RPMI7951 (cell line): ENCODE measurements at places on chromosomes 3 and 15.

DNA sequence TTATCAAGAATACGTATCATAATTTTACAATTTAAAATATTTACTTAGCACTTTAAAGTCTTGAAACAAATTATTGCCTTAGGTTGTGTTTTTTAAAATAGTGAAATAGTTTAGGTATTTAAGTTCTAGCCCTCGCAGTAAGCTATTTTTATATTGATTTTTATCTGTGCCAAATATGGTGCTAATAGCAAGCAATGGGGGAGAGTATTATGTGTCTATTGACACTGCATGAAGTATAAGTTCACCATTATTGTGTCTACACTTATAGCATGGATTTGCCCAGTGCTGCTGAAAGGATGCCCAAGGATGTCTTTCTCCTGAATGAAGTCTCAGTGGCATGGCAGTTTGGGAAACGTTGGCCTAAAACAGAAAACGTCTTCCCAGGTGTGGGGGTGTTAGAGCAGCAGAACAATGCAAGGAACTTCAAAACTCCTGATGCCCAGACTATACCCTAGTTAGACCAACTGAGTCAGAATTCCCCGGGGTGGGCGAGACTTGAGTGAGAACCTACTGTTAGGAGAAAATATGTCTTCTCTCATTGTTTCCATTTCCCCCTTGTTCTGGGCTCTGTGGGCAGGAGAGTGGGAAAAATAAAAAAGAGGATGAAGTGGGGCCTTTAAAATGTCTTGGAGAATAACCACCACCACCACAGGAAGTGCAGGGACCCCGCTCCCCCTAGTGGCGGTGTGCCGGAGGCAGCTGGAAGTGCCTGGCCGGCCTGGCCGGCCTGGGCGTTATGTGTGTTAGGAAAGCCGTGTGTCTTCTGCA lies 104.2 kb upstream of the SLC7A14 start:
- peak; percentile 49 for DNase-seq

DNA sequence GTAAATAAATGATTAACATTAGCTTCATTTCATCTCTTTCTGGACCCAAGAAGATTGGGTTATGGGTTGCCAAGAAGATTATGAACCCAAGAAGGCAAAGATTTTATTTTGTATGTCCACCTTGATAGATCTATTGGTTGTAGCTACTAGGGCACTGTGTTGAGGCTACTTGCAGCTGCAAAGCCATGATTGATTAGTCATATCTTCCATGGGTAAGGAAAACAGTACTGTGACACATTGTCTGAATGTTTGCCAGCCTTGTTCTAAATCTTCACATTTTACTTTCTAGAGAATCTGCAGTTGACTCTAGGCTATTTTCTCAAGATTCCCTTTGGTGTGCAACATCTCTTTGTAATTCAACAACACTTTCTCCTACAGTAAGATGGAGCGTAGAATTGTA lies 229.2 kb upstream of the KCNH8 start:
- DNase-seq, result no peak

GRCh38 chr15:91921188-91921842 lies 67.8 kb downstream of the SLCO3A1 start:
- peak; percentile 11 for DNase-seq

DNA sequence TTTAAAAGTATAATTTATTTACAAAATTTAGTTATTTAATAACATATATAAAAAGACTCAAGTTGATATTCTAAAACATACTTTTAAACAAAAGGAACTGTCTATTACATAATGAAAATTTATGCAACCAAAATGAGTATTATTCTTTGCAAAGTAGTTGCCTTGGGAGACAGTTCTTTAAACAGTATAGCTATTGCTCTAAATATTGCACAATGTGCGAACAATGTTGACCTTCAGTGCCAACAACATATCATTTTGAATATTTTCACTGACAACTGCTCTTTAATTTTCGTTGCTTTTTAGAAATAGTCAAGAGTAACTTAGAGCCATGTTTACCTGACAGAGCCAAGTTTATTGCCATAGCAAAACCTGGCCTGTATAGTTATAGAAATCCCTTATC lies 124.9 kb downstream of the ZBTB20 start:
- DNase-seq, result no peak

- peak; percentile 11 for DNase-seq
Measured at GRCh38 chr3:183252973-183253527, at the start of gene B3GNT5. B3GNT5 (plus strand) TSS chr3:183253253; CDS start chr3:183269799, 16,546 bp downstream.

GRCh38 chr3:67529337-67529736 lies 125.1 kb downstream of the SUCLG2 start:
- peak; percentile 44 for DNase-seq

DNA sequence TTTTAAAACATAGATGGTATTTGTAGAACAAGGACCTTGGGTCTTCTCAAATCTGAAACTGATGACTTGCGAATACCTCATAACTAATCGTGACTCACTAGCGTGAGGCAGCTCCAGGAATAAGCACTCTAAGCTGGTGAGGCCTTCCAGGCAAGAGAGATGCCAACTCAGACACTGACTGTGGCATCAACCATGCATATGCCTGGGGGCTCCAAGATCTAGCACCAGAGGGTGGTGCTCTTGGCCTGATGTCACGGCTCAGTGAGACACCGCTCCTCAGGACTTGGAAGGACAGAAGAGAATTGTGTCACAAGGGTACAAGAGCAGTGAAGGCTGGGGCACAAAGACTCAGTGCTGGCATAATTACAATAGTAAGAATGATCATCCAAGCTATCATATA lies 125.0 kb upstream of the TRIM42 start:
- DNase-seq, result peak; percentile 88

GRCh38 chr15:29656636-29657475 lies 165.4 kb downstream of the TJP1 start:
- peak; percentile 81 for DNase-seq

GRCh38 chr15:77410701-77411618 lies 8.9 kb downstream of the PEAK1 start:
- no peak for DNase-seq

GRCh38 chr15:80182611-80183261 lies 29.9 kb downstream of the FAH start:
- peak; percentile 81 for DNase-seq

- DNase-seq, result no peak
Measured at GRCh38 chr15:61582092-61582491, 353.0 kb upstream of the RORA start.

DNA sequence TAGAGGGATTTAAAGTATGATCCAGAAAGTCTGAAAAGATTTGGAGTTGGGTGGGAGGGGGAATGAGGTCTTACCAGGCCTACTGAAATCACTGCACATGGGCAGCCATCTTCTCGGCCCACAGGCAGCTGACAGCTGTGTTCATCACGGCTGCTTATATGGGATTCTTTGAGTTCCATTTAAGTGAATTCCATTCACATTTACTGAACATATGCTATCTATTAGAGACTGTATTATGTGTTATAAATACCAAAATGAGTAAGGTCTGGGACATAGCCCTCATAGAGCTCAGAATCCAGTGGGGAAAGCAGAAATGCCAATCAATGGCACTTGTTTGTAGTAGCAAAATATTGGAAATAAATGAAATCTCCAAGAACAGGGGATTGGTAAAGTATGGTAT lies 91.1 kb downstream of the TRIM42 start:
- no peak for DNase-seq

- DNase-seq, result no peak
Measured at GRCh38 chr3:42708611-42709151, 6.1 kb upstream of the HHATL start.

DNA sequence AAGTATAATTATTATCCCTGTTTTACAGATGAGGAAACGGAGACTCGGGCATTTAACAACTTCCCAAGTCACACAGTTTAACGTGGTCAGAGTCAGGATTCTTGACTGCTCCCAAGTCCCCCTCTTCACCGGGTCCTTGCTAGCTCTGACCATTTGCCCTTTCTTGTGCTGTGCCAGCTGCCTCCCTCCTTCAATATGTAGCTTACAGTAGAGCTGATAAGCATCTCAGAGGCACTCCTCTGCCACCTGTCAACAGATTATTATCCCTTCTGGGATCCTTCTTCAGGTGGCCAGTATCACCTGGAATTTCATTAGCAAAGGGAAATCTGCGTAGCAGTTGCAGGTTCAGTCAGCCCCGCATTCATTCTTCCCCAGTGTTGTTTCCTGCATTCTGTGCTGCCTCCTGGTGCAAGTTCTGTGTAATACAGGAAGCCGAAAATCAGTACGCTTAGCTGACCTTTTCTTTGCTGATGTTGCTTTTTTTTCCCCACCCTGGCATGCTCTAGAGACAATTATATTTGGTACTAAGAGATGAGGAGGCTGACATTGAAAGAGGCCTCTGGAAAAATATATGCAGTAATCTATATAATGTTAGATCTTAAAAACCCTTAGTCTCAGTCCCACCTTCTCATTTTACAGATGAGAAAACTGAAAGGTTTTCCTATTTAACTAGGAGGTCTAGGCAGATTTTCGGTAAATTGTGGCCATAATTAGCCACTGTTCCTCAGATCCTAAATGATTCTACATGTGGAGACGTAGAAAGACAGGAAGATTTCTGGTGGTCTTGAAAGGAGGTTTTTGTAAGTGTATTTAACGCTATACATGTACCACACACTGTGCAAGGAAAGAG lies 24.8 kb downstream of the TMOD2 start:
- DNase-seq, result peak; percentile 38

GRCh38 chr3:127547761-127548605 lies 42.5 kb downstream of the TPRA1 start:
- DNase-seq, result peak; percentile 53

DNA sequence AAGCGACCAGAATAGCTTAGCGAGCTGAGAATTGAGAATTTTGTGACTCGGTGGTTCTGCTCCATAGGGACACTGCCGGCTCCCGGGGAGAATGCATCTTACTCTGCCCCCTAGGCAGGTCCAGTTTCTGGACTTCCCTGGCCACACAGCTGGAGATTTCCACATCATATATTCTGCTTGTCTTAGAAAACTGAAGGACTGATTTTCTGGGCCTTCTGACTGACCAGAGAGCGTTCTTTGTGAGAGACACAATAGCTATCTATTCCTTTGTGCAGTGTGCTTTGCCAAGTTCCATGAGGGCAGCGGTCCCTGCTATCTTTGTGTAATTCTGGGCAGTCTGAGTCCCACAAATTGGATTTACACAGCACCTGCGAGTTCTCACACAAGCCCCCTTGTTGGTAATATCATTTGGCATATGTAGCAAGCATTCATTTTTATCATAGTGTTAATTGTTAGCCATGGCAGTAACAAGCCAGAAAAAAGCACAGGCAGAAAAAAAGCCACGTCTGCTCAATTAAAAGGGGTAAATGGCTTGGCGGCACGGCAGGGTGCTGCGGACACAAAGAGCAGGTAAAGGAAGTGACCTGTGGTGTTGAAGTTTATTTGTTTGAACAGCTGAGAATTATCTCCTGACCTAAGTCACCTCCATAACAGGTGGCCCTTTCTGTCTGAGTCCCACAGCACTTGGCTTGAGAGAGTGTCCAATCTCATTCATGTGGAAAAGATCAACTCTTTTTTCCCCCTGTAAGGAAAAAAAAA lies 688.7 kb downstream of the TUSC7 start:
- no peak for DNase-seq

GRCh38 chr15:93179072-93179471 lies 90.1 kb upstream of the RGMA start:
- DNase-seq, result peak; percentile 22

GRCh38 chr15:97153356-97153965 lies 807.0 kb upstream of the ARRDC4 start:
- no peak for DNase-seq

DNA sequence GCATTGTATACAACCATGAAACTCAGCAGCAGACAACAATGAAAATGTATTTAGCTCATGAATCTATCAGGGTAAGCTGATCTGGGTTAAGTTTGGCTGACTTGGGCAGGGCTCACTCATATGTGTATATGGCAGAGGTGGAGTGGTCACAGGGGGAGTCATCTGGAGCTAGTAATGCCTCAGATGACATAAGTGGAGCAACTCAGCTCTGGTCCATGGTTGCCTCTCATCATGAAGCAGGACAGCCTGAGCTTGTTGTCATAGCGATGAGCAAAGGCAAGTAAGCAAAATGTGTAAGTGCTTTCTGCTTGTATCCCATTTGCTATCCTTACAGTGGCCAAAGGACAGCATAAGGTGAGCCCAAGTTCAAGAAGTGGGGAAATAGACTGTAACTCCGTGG lies 64.5 kb downstream of the ALCAM start:
- DNase-seq, result peak; percentile 16

- DNase-seq, result no peak
Measured at GRCh38 chr15:89199746-89200145, 21.6 kb downstream of the RLBP1 start.

DNA sequence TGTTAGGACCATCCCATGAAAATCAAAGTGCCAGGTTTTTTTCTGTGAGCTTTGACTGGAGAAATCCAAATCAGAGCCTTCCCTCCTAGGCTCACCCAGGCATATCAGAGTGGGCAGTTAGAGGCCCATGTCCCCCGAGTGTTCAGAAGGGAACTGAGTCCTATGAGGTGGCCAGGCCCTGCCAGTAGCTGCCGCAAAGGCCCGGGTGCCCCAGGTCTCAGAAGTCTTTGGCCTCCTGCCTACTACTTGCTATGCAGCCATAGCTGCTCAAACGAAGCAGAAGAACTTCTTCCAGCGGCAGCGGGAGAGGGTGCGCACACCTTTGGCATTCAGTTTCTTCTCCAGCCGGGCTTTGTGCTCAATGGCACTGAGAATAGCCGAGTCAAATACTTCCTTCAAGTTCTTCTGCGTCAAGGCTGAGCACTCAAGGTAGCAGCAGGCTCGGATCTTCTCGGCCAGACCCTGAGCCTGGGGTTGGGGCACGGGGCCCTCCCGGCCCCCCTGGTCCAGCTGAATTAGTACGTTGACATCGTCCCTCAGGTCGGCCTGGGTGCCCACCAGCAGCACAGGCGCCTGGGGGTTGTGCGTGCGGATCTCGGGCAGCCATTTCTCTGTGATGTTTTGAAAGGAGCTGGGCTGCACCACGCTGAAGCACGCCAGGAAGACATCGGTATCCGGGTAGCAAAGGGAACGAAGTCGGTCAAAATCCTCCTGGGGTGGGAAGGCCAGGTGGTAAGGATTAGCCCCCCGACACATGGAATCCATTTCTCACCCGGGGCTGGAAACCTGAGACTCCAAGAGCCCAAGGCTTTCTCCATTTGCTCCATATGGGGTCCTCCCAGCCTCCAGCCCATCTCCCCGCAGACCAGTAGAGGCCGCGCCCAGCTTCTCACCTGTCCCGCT lies 992 bp downstream of the RHOV start:
- no peak for DNase-seq

- peak; percentile 5 for DNase-seq
Measured at GRCh38 chr3:185631108-185631507, 45.0 kb downstream of the SENP2 start.

- no peak for DNase-seq
Measured at GRCh38 chr15:70238917-70239316, 141.2 kb upstream of the TLE3 start.

DNA sequence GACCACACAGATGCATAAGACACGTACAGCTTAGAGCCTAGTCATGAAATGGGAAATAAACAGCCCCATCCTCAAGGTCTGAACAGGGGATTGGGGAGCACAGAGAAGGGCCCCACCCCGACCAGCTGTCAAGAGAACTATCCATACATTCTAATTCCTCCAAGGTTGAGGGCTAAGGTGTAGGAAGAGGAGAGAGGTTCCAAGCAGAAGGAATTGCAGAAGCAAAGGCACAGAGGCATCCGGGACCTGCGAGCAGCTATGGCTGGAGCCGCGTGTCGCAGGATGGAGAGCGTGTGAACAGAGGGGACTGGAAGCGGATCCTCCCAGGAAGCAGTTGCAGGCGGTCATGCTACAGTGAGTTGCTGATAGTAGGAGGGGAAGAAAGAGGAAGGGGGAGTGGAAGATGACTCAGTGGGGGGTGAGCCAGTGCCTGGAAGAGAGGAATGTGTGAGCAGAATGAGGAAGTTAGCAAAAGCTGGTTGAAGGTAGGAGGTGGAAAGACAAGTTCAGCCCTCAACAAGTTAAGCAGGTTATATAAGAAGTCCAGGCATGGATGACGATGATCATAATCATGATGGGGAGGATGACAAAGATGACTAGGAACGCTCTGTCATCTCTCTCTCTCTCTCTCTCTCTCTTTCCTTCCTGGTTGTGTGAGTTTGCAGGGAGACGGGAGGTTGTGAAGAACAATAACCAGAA lies 89.7 kb downstream of the LIPC start:
- peak; percentile 49 for DNase-seq
